ENCODE measurements at places on chromosomes 2 and 18. TPM values are rescaled to one million over a fixed set of nuclear protein-coding genes. Genes with fewer than 3 reads are reported as not detected.

Gene GREB1L
- total RNA-seq: under 0.01 TPM

Gene SCN3A
- total RNA-seq: not detected

Gene CRYBA2
- not detected for total RNA-seq

Gene FLACC1
- not detected for total RNA-seq

Gene FAHD2B
- 4.3 TPM for total RNA-seq

Gene GAL3ST2
- total RNA-seq: 0.64 TPM

Gene GPC1
- 124 TPM for total RNA-seq

Gene NAT8
- not detected for total RNA-seq

Gene DPP10
- 2.6 TPM for total RNA-seq

Gene HOXD9
- not detected for total RNA-seq

Gene AFF3
- 5.7 TPM for total RNA-seq

Gene COL5A2
- total RNA-seq: 529 TPM

Gene DSC3
- total RNA-seq: 1.4 TPM

Gene RTP5
- not detected for total RNA-seq

Gene DSG1
- not detected for total RNA-seq

Gene SH3RF3
- total RNA-seq: 21.8 TPM

Gene EIF2B4
- total RNA-seq: 29.5 TPM

Gene SP140
- 0.39 TPM for total RNA-seq

Gene ANKRD30B
- not detected for total RNA-seq

Gene COLEC12
- 4.0 TPM for total RNA-seq

Gene DUSP2
- 0.40 TPM for total RNA-seq

Gene ST6GAL2
- total RNA-seq: 1.9 TPM

Gene TLX2
- total RNA-seq: not detected

Gene FAM228B
- 9.6 TPM for total RNA-seq

Gene VIT
- 0.39 TPM for total RNA-seq

Gene ST8SIA3
- total RNA-seq: not detected

Gene CPO
- total RNA-seq: not detected

Gene VWA3B
- total RNA-seq: not detected

Gene RSAD2
- total RNA-seq: not detected

Gene RND3
- total RNA-seq: 63.7 TPM

Gene DNAH6
- under 0.01 TPM for total RNA-seq

Gene KIF1A
- 2.7 TPM for total RNA-seq

Gene CXCR1
- total RNA-seq: not detected

Gene RAPGEF4
- total RNA-seq: 0.13 TPM

Gene SERPINB13
- not detected for total RNA-seq

Gene LAPTM4A
- total RNA-seq: 294 TPM

Gene DTYMK
- 24.0 TPM for total RNA-seq

Gene MC5R
- not detected for total RNA-seq

Gene TCF7L1
- 1.4 TPM for total RNA-seq

Gene CPLX4
- total RNA-seq: not detected

Gene GPR39
- total RNA-seq: not detected

Gene TCF23
- total RNA-seq: not detected

Gene BOLL
- 0.08 TPM for total RNA-seq

Gene RAD51AP2
- not detected for total RNA-seq

Gene SCTR
- not detected for total RNA-seq

Gene UGT1A10
- total RNA-seq: not detected

Gene ADCYAP1
- not detected for total RNA-seq

Gene SLC11A1
- total RNA-seq: 0.13 TPM

Gene ACADL
- total RNA-seq: not detected

Gene GRP
- total RNA-seq: not detected

Gene GKN2
- not detected for total RNA-seq

Gene SLC16A14
- 1.2 TPM for total RNA-seq

Gene ANTXR1
- total RNA-seq: 98.2 TPM
